ENCODE measurements at places on chromosomes 7 and 10. TPM values are rescaled to one million over a fixed set of nuclear protein-coding genes. Genes with fewer than 3 reads are reported as not detected.

DNA sequence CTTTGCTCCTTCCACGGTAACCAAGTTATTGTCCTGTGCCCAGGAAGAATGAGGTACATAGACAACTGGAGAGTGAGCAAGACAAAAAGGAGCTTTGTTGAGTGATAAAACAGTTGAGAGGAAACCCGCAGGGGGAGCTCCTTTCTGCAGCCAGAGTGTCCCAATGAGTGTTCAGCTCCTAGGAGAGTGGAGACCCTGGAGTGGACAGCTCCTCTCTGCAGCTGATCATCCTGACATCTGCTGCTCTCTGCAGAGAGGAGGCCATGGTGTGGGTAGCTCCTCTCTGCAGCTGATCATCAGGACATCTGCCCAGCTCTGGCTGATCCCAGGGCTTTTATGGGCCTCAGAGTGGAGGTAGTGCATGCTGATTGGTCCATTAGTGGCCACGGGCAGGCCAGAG is 53.4 kb upstream of the PCDH15 start:
- no peak for DNase-seq

DNA sequence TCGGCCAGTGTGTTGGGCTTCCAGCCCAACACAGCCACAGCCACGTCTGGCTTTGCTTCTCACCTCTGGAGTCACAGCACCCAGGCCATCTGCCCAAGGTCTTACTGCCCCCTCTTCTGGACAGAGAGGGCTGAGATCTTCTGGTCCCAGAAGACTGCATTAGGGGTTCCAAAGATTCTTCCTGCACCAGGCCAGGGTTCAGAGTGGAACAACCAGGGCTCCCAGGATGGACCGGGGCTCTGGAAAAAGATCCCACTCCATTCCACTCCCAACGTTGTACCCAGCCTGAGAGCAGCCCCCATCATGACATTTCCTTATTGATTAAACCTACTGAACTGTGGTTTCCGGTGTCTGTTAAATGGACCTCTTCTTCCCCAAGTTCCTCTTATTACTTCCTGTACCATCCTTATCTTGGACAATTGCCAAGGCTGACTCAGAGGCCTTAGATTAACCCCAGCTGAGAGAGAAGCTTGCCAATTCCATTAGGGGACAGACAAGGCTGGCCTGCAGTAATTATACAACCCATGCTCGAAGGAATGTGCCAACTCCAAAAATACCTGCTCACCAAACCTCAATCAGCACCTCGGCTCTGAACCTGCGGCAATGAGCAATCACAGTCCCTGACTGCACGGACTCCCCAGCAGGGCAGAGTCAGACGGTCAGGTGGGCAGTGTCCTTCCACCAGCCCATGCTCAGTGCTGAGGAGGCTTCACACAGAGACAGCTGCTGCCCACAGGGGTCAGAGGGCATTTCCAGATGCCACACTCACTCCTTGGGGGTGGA is 47.9 kb upstream of the NPFFR1 start:
- peak; percentile 67 for DNase-seq

DNA sequence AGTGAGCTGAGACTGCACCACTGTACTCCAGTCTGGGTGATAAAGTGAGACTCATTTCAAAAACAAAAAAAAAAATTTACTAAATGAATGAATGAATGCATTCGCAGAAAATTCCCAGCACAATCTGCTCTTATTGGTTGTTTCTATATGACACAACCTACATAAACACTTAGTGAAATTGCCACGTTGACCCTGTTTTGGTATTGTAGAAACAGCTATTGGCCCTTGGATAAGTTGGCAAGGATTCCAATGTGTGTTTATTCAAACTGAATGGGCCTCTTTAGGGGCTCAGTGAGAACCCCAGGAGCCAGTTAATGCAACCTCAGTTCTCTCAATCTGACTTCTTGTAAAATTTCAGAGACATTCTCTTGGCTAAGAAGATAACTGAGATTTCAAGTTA is 66.0 kb downstream of the HHEX start:
- peak; percentile 68 for DNase-seq

GRCh38 chr7:71691538-71691937 is 559.6 kb downstream of the GALNT17 start:
- no peak for DNase-seq

DNA sequence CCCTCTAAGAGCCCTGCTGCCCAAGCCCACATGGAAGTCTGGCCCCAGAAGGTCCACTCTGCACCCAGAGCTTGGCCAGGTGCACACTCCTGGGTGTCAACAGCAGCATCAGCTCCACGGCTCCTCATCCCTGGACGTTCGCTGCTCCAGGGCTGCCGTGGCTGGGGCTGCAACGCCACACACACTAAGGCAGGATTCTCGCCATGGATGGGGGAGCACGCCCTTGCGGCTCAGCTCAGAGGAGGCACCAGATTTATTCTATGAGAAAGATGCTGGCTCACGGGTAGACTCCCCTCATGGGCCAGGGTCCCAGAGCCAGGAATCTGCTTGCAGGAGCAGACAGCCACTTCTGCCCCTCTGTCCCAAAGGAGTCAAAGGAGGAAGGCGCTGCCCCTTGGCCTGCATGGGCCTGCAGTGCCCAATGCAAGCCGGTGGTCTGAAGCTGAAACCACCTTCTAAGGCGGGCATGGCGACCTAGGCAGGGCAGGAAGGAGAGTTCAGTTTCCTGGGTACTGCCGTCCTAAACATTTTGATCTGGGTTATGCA is 42.1 kb downstream of the CFAP46 start:
- no peak for DNase-seq

GRCh38 chr10:1274111-1274661 is 218.0 kb downstream of the WDR37 start:
- no peak for DNase-seq

DNA sequence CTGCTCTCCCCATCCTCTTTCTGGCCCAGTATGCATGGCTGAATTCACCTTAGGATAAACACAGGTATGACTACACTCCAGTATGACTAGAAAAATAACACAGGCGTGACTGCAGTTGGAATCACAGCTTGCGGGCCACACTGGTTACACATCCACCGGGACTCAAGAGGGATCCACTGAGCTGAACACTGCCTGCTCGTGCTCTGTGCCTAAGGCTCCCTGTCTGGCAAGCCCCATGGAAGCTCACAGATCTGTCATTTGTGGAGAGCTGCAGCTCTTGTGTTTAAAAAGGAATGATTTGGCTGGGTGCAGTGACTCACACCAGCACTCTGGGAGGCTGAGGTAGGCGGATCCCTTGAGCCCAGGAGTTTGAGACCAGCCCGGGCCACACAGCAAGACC is 26.8 kb downstream of the VOPP1 start:
- DNase-seq, result no peak

DNA sequence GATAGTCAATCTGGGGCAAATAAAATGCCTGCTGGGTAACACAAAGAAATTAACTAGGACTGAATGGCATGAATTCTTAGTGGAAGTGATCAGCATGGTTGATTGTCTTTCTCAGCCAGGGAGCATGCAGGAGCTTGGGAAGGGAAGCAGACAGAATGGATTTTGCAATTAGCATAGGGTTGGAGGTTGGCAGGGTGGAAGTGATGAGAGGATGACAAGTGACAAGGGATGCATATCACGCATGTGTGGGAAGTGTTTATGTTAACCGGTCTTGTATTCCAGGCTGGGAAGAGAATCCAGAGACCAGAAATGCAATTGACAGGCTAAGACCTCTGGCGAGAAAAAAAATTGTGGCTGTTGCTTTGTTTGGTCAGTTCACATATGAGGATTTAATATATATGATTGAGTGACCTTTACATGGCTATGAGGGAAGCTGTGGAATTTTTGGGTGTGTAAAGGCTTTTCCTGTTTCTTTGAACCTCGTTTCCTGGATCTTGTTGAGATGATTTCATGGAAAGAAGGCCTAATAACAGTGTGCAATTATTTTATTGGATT is 8.3 kb downstream of the MDFIC start:
- DNase-seq, result peak; percentile 3

DNA sequence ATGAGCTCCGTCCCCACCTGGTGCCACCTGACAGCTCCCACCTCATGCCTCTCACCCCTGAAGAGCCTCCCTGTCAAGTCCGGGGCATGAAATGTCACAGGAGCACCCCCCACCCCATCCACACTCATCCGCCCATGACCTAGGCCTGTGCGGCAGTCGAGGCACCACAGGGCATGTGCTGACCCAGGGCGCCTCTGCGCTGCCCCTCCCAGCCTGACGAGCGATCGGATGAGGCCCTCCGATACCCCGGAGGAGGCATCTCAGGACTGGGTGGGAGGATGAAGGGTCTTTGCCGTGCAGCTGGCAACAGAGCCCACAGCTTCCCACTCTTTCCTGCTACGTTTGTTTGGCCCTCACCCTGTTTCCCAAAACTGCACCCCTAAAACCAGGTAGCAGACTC is 184.4 kb upstream of the TCERG1L start:
- DNase-seq, result no peak

Gene TMEM213
- not detected for total RNA-seq

Measured in NCI-H460 (cell line).